ENCODE measurements at places on chromosomes 7 and 10.

GRCh38 chr7:140421521-140421920 is 17.7 kb downstream of the RAB19 start:
- no peak for DNase-seq

DNA sequence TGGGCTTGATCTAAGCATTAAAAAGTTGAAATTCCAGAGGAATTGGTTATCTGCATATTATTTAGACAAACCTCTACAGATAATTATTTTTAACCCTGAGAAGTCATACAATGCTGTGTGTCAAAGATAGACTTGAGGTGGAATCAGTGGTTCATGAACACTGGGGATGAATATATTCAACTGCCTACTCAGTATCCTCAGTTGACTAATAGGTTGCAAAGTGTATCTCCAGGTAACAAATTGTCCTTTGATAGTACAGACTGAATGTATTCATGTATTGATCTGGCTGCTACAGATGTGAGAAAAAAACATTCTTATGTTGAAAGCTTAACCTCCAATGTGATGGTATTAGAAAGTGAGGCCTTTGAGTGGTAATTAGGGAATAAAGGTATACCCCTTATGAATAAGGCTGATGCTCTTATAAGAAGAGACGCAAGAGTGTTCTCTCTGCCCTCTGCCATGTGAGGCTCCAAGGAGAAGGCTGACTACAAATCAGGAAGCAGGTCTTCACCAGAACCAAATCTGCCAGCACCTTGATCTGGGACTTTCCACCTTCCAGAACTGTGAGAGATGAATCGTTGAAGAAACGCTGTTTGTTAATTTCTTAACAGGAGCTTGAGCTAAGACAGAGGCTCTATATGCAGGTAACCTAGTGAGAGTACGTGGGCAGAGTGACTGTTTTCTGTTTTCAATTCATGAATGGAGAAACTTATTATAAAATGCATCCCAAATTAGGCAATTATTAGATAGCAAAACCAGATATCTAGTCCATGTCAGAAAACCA is 7.5 kb downstream of the MRPL32 start:
- no peak for DNase-seq

- DNase-seq: no peak
Measured at GRCh38 chr7:107125475-107125874, 43.3 kb upstream of the HBP1 start.

DNA sequence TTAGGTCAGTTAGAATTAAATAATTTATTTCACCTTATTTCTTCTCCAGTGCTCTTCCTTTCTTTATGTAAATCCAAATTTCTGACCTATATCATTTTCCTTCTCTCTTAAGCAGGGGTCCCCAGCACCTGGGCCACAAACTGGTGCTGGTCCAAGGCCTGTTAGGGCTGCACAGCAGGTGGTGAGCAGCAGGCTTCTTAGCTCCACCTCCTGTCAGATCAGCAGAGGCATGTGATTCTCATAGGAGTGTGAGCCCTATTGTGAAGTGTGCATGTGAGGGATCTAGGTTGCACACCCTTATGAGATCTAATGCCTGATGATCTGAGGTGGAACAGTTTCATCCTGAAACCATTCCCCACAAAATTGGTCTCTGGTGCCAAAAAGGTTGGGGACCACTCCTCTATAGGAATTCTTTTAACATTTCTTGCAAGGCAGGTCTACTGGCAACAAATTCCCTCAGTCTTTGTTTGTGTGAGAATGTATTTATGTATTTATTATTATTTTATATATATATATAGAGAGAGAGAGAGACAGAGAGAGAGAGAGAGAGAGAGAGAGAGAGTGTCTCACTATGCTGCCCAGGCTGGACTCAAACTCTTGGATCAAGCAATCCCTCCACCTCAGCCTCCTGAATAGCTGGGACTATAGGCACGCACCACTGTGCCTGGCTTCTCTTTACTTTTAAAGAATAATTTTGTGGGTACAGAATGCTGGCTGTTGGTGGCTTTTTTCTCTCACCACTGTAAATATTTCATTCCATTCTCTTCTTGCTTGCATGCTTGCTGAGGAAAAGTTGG is 4.3 kb upstream of the ABCC2 start:
- no peak for DNase-seq

DNA sequence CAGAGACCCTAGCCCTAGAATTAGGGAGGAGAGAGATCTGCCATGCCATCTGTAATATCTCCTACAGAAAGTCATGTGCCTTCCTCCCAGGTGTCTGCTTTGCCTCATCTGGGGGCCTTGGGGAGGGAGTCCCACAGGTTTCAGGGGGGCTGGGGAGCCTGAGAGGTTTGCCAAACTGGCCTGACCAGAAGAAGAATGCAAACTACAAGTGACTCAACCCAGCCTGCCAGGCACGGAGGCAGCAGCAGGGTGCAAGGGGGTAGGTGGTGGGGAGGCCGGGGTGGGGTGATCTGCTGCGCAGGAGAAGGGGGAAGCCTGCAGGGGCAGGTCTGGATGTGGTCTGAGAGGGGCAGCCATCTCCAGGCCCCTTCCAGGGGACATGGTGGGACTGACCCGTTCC is 9.6 kb upstream of the TRIM8 start:
- no peak for DNase-seq
